ENCODE measurements at places on chromosomes 1 and 21.

- no peak for DNase-seq
Observed at GRCh38 chr1:50488876-50489275, 65.6 kb upstream of the DMRTA2 start.

DNA sequence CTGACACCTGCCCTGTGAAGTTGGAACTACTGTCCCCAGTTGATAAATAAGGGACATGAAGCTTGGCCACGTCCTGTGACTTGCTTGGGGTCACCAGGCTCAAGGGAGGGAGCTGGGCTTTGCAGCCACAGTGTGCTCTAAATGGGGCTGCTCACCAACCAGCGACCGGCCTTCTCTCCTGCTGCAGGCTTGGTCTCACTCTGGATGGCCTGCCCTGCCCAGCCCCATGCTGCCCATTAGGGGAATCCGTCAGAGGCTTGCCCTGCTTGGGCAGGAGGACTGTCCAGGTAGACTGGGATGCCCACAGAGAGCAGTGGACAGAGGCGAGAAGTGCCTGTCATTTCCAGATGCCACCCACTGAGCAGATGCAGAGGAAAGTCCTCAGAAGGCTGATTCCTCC lies 1.2 kb upstream of the CENPS start:
- no peak for DNase-seq

DNA sequence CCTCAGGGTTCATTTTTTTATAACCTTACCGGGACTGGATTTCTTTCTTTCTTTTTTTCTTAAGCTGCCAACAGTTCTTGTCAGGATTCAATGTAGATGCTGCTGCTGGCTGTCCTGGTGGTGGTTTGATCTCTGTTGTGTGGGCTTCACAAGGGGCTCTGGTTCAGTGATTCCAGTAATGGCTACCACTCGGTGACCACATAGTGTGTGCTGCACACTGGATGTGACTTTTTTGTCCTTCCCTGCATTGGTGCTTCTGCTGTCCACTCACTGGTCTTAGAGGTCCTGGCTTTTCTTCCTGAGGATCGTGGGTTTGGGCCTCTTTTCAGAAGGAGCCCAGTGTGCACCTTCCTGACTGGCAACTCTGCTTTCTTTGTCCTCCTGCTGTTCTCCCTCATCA lies 18.5 kb downstream of the KCNK1 start:
- no peak for DNase-seq

DNA sequence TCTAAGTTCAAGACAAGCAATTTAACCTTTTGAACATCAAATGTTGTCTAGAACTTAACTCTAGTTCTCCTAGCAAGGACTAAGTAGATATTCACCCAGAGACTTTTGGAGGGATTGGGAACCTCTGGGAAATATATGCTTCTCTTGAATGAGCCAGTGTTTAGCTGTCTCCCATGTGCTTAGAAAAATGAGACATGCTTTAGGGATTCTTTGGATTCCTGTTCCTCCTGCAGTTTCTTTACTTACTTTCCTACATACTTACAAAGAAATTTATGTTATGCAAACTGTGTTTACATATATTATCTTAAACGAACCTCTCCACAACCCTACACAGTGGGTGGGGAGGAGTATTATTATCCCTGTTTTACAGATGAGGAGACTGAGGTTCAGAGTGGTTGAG lies 39.2 kb downstream of the RNASEL start:
- no peak for DNase-seq

GRCh38 chr1:228396770-228397662 lies 9.6 kb downstream of the TRIM11 start:
- DNase-seq = no peak

GRCh38 chr1:228104526-228105269 lies 1.6 kb upstream of the C1orf35 start:
- DNase-seq = no peak

DNA sequence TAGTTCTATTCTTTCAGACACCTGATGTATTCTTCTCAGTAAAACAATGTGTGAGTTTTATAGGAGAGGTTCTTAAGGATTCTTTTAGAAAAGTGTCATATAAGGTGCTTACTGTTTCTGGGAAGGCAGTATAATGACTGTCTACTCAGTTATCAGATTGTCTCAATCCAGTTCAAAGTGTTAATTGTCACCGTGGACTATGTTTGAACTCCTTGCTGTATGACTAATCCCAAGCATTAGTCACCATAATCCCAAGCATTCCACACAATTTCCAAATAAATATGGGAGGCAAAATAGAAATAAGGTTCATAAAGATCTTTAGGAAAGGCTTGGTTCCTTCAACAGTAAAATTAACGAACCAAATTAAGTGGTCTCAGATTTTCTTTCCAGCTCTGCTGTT lies 342.1 kb upstream of the NR5A2 start:
- no peak for DNase-seq

DNA sequence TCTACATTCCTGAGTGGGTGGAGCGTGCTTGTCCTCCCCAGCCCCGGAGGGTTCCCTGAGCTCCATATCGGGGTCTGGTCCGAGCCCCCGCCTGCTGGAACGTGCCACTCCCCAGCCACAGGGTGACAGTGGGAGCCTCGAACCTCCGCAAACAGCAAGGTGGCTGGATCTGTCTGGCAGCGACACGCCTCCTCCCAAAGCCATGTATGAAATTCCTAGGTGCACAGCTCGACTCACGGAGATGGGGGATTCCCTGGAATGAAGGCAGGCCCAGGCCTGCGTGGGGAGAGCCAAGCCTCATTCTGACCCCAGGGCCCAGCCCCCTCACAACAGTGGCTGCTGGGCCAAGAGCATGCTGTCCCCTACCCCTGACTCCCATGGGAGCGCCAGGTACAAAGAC lies 32.9 kb downstream of the TP73 start:
- DNase-seq = no peak
